ENCODE measurements at places on chromosomes 3 and 15. TPM values are rescaled to one million over a fixed set of nuclear protein-coding genes. Genes with fewer than 3 reads are reported as not detected.

The PPP1R14D gene
- total RNA-seq = not detected

The SYNPR gene
- not detected for total RNA-seq

The SOX2 gene
- not detected for total RNA-seq

The CCDC33 gene
- total RNA-seq = not detected

The MAGI1 gene
- 0.24 TPM for total RNA-seq

The CYP8B1 gene
- total RNA-seq = not detected

The ABHD14A gene
- total RNA-seq = 7.9 TPM

The ZPLD1 gene
- not detected for total RNA-seq

- H3K4me1 ChIP-seq = peaks cover 34% of the 10 kb centered on the region
- peak overlapping the region; percentile 93 for H3K27ac ChIP-seq
- peak; percentile 66 for DNase-seq
- H3K4me3 ChIP-seq = peak overlapping the region; percentile 62
- no peaks in the 10 kb centered on the region for H3K36me3 ChIP-seq
These were observed 14.4 kb downstream of the EFCC1 start for GRCh38 chr3:129015388-129016105.

GRCh38 chr15:90113166-90113565 lies 10.9 kb upstream of the IDH2 start:
- H3K36me3 ChIP-seq = peaks cover 6% of the 10 kb centered on the region
- H3K4me1 ChIP-seq = no peaks in the 10 kb centered on the region
- DNase-seq = no peak
- H3K27ac ChIP-seq = no peak overlapping the region

GRCh38 chr3:197376735-197377555 lies 78.5 kb upstream of the DLG1 start:
- no peak for DNase-seq
- no peak overlapping the region for H3K27ac ChIP-seq
- no peaks in the 10 kb centered on the region for H3K36me3 ChIP-seq
- peaks cover 11% of the 10 kb centered on the region for H3K27me3 ChIP-seq
- H3K4me3 ChIP-seq = no peak overlapping the region

GRCh38 chr3:72161881-72162595 lies 377.1 kb upstream of the PROK2 start:
- H3K4me3 ChIP-seq = no peak overlapping the region
- H3K27me3 ChIP-seq = no peaks in the 10 kb centered on the region
- no peaks in the 10 kb centered on the region for H3K4me1 ChIP-seq
- H3K27ac ChIP-seq = no peak overlapping the region
- no peak for DNase-seq
- H3K36me3 ChIP-seq = no peaks in the 10 kb centered on the region

GRCh38 chr3:16551342-16551976 lies 38.0 kb upstream of the RFTN1 start:
- peaks cover 5% of the 10 kb centered on the region for H3K27me3 ChIP-seq
- peaks cover 3% of the 10 kb centered on the region for H3K4me1 ChIP-seq
- H3K36me3 ChIP-seq = no peaks in the 10 kb centered on the region
- peak overlapping the region; percentile 59 for H3K27ac ChIP-seq

GRCh38 chr3:184176377-184177330 lies 2.0 kb downstream of the AP2M1 start:
- no peak overlapping the region for H3K27ac ChIP-seq
- peaks cover 27% of the 10 kb centered on the region for H3K36me3 ChIP-seq
- H3K4me3 ChIP-seq = peak overlapping the region; percentile 98
- peaks cover 25% of the 10 kb centered on the region for H3K4me1 ChIP-seq
- no peak for DNase-seq
- H3K27me3 ChIP-seq = no peaks in the 10 kb centered on the region

DNA sequence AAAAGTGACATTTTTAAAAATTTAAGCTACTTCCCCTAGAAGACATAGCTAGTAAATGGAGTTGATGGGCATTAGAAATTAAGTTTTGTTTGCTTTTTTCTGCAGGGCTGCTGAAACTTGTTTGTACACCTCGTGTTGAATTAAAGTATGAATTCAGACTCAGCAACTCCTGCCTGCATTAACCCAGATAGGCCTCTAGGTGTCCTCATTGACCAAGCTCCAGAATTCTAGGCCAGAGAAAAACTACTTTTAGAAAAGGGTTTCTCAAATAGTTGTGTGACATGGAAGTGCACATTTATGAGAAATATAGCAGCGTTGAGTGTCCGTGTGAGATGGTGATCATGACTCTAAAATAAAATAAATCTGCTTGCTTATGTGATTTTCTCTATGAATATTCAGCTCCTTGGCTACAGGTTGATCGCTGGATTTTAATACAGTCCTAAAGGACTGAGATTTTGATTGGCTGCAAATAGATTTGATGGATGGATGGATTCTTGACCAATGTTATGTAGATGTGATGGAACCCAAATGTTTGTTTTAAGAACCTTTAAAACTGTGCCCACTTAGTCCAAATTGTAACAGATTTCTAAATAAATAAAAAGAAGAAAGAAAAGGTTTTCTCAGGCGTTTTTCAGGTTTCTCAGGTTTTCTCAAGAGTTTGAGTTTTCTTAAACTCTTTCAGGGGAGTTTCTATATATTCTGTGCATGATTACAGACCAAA lies 39.4 kb upstream of the LMOD3 start:
- H3K27ac ChIP-seq = no peak overlapping the region
- H3K36me3 ChIP-seq = no peaks in the 10 kb centered on the region
- peaks cover 6% of the 10 kb centered on the region for H3K27me3 ChIP-seq
- peaks cover 14% of the 10 kb centered on the region for H3K4me1 ChIP-seq

DNA sequence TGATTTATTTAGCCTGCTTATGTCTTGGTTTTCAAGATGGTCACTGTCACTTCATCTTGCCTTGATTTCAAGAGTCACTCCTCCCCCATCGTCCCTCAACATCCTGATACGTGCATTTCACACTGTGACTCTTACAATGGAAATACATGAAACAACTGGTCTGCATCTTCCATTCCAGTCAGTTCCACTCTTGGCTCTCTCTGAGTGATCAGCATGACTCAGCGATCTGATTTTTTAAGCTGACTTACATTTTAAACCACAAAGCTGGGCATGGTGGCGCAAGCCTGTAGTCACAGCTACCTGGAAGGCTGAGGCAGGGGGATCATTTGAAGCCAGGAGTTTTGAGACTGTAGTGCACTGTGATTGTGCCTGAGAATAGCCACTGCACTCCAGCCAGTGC lies 271.2 kb upstream of the ROPN1 start:
- DNase-seq = no peak
- no peak overlapping the region for H3K27ac ChIP-seq
- H3K36me3 ChIP-seq = no peaks in the 10 kb centered on the region
- H3K4me3 ChIP-seq = no peak overlapping the region
- H3K27me3 ChIP-seq = peaks cover 3% of the 10 kb centered on the region

GRCh38 chr15:51401051-51401780 lies 59.8 kb downstream of the GLDN start:
- no peak overlapping the region for H3K27ac ChIP-seq
- peaks cover 11% of the 10 kb centered on the region for H3K27me3 ChIP-seq
- H3K4me1 ChIP-seq = no peaks in the 10 kb centered on the region
- no peaks in the 10 kb centered on the region for H3K36me3 ChIP-seq
- no peak overlapping the region for H3K4me3 ChIP-seq
- no peak for DNase-seq

- peaks cover 3% of the 10 kb centered on the region for H3K36me3 ChIP-seq
- peak overlapping the region; percentile 83 for H3K27ac ChIP-seq
- DNase-seq = no peak
- peaks cover 12% of the 10 kb centered on the region for H3K4me1 ChIP-seq
These were observed 172.0 kb downstream of the ADAMTS17 start for GRCh38 chr15:100169615-100170290.

DNA sequence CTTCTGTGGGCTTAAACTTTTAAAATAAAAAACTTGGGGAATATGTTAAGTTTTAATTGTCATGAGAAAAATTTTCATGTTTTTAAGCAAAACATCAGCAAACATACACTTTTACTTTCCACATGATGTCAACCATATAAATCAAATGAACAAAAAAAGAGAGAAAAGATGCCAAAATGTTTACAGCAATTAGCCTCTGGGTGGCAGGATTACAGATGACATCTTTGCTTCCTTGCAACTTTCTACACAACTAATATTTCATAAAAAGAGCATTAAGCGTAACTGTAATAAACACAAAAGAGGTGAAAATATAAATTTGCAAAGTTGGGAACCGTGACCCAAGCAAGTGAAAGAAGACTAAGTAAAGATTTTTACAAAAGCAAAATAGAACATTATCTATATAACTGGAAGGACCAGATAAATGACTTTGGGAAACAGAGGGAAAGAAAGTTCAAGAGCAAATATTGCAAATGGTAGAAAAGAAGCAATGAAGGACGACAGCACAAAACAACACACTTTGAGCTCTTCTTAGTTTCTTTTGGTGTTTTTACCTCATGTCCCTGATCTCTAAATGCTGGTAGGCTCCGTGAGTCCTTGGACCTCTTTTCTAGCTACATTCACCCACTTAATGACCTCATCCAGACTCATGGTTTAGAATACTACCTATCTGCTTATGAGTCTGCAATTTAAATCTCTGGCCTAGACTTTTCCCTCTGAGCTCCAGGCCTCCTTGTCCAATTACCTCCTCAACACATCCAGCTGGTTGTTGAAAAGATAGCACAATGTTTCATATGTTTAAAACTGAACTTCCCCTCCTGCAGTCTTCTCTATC lies 9.4 kb downstream of the TP53BP1 start:
- H3K27ac ChIP-seq = no peak overlapping the region
- no peak overlapping the region for H3K4me3 ChIP-seq
- DNase-seq = no peak
- no peaks in the 10 kb centered on the region for H3K4me1 ChIP-seq
- peaks cover 20% of the 10 kb centered on the region for H3K36me3 ChIP-seq

DNA sequence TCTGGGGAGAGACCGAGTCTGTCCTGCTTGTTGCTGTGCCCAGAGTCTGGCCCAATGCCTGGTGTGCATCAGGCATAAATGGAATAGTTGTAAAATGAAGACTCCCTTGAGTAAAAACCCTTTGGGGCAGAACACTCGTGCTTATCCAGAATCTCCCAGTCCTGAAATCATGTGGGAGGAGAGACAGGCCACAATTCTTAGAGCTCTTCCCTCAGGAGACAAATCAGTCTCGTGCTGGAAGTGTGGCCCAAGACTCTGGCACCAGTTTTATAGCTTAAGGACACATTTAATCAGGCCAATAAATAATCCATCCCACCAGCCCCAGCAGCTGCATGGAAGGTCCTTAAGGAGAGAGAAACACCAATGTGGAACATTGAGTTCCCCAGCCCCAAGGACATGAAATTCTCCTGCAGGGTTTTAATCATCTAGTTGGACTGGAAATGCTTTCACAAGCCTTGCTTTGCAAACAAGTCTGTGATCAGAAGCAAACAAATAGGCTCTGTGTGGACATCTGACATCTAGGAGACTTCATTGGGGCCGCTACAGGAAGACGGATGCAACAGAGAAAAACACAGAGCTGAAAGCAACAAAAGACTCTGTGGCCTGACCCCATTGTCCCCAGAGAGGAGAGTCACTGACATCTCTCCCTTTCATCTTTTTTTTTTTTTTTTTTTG lies 70.4 kb downstream of the LSM3 start:
- no peaks in the 10 kb centered on the region for H3K27me3 ChIP-seq
- H3K27ac ChIP-seq = no peak overlapping the region
- DNase-seq = no peak
- no peak overlapping the region for H3K4me3 ChIP-seq
- no peaks in the 10 kb centered on the region for H3K36me3 ChIP-seq

DNA sequence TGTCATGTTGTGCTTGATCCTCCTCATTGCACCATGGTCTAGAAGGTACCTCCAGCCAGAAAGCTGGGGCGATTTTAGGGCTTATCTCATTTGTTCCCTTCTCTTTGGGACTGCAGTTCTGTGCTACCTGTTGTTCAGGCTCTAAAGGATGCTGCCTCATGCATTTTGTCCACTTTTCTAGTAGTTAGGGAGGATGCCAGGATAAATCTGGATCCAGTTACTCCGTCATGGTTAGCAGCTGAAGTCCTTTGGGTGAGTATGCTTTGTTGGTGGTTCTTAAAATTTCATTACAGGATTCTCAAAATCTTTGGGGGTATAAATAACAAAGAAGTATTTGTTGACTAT lies 8.9 kb downstream of the AKAP13 start:
- H3K27ac ChIP-seq = no peak overlapping the region
- DNase-seq = no peak
- peaks cover 7% of the 10 kb centered on the region for H3K36me3 ChIP-seq
- no peak overlapping the region for H3K4me3 ChIP-seq

GRCh38 chr3:33980252-33980651 lies 181.8 kb downstream of the PDCD6IP start:
- no peak overlapping the region for H3K4me3 ChIP-seq
- H3K36me3 ChIP-seq = no peaks in the 10 kb centered on the region
- H3K27ac ChIP-seq = no peak overlapping the region

DNA sequence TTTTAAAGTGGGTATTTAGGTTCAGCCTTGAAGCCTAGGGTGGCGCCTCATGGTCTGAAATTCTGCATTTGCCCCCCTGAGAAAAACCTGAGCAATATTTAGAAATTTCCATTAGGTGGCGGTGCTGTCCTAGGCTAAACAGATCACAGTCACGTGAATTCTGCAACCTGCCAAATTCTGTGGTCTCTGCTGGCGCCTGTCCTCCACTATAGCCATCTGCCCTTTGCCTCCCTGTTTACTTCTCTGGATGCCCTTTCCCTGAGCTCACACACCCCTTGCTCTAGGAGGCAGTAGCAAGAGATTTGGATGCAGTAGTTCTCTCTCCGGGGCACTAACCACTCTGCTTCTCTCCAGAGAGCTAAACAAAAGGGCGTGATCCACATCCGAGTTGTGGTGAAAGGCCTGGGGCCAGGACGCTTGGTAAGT lies 9.1 kb downstream of the MRPS11 start:
- DNase-seq = peak; percentile 14
- H3K36me3 ChIP-seq = peaks cover 37% of the 10 kb centered on the region
- no peak overlapping the region for H3K4me3 ChIP-seq
- H3K27me3 ChIP-seq = no peaks in the 10 kb centered on the region

DNA sequence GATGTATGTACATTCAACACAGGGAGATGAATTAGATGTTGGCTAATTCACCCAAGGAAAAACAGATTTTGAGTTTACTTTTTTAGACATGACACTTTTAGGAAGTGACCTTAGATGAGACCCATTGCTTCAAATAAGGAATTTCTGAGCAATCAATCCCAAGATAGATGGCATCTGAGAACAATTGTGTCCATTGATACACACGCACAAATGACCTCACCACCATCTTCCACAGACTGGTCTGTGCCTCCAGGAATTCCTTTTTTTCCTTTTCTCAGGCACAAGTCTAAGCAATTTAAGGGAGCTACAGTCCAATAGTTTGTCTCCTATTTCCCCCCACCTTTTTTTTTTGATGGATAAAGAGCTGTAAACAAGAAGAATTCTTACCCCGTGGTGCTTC lies 265.3 kb downstream of the TBL1XR1 start:
- H3K36me3 ChIP-seq = no peaks in the 10 kb centered on the region
- no peaks in the 10 kb centered on the region for H3K4me1 ChIP-seq
- DNase-seq = no peak
- H3K4me3 ChIP-seq = no peak overlapping the region
- H3K27ac ChIP-seq = no peak overlapping the region

- H3K27ac ChIP-seq = no peak overlapping the region
- H3K27me3 ChIP-seq = no peaks in the 10 kb centered on the region
- no peaks in the 10 kb centered on the region for H3K36me3 ChIP-seq
These were observed 571.4 kb upstream of the NAALADL2 start for GRCh38 chr3:174287705-174288104.
